ENCODE measurements at places on chromosomes 3 and 15.

- DNase-seq = no peak
These were observed 23.1 kb downstream of the SYN2 start for GRCh38 chr3:12027184-12027846.

- DNase-seq = no peak
These were observed 1211.8 kb upstream of the ALCAM start for GRCh38 chr3:104154896-104155295.

DNA sequence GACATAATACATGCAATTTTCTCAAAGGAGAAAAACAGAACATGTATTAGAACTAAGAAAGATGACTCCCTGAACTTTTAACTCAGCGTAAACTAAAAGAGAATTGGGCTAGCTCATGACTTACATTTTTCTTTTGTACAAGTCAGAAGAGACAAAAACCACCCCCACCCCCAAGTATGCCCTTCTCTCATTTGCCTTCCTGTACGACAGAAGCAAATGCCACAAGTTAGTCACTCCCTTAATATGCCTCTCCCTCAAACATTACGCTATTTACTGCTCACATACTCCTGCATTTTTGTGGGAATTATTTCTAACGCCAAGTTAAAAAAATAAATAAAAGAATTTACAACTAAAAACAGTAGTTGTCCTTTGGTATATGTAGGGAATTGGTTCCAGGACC, 22.0 kb downstream of the CPEB1 start:
- no peak for DNase-seq

- DNase-seq = no peak
These were observed 147.4 kb upstream of the ARHGEF26 start for GRCh38 chr3:153973722-153974265.

- no peak for DNase-seq
These were observed 504.7 kb upstream of the PROK2 start for GRCh38 chr3:72289692-72290071.

- no peak for DNase-seq
These were observed 12.1 kb downstream of the CSNK1G1 start for GRCh38 chr15:64343841-64344240.

DNA sequence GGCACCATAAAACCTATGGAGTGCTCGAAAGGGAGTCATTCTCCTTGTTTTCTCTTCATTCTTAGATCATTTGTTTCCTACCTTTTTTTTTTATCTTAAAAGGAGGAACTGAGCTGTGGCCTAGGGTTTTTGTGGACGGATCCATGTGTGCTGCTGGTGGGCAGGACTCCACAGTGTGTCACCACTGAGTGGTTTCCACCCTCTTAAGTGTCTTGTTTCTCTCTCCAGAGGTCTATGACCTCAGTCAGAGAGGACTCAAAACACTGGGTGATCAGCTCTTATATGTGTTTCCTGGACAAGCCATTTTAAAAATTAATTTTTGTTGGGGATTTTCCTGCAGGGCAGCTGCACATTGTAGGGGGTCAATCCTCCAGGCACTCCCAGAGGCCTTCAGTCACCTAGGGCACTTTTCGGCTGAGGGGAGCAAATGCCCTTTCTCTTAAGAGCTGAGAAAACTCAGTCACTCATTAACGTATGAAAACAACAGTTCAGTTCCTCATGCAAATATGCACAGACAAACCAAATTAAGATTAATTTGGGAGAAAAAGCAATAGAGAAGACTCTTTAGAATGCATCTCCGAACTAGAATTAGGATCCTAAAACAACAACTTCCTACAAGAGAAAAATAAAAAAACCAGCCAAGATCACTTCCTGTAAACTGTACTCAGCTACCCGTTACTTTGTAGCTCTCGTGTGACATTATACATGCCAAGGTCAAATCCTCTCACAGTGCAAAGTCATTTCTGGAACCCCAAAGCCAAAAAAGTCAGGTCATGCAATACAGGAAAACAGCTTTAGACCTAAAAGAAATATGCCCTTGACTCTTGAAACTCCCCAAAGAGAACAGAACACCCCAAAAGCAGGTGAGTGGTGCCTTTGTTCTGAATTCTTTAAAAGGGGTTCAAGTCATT, 27.6 kb upstream of the FAM3D start:
- no peak for DNase-seq

- DNase-seq = no peak
These were observed 44.7 kb downstream of the FAM43A start for GRCh38 chr3:194730365-194730764.

GRCh38 chr3:188055388-188055787, 98.6 kb upstream of the LPP start:
- DNase-seq = no peak

DNA sequence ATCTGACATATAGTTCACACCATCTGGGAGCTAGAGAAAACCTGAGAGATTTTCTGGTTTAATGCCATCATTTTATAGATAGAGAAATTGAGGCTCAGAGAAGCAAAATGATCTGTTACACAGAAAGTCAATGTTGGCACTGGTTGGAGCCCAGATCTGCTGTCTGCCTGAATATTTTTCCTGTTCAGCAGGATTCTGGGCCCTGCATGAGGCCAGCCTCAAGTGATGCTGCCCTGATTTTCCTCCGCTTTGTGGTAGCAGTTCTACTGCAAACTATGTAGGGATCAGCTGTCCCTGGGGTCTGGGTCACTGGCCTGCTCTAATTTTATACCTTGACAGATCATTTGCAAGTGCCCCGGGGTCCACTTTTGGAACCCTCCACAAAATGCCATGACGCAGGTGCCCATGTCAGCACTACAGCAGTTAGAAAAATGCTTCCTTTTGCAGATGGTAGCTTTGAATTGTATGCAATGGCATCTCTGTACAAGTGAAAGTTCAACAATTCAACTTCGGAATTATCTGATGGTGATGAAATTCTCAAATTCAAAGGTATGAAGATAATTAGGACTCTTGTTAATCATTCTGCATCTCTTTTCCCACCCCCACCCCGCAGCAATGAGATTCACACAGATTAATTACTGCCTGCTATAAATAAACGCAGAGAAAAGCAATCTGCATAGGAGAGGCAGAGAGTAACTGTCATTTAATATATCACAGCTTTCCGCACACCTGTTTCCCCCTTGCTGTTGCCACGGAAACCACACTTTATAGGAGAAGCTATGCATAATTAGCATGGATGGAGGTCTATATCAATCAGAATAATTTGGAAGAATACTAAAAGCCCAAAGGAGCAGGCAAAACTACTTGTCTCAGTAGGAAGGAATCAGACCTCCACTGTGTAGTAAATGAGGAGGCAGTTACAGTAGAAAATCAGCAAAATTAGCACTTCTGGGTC, 222.6 kb downstream of the PDCD6IP start:
- DNase-seq = no peak

- DNase-seq = no peak
These were observed 2.2 kb downstream of the NEO1 start for GRCh38 chr15:73054417-73054953.
